ENCODE measurements at places on chromosomes 4 and X. TPM values are rescaled to one million over a fixed set of nuclear protein-coding genes. Genes with fewer than 3 reads are reported as not detected.

GRCh38 chr4:179415037-179415846 is 1973.0 kb upstream of the AGA start:
- no peak for DNase-seq

DNA sequence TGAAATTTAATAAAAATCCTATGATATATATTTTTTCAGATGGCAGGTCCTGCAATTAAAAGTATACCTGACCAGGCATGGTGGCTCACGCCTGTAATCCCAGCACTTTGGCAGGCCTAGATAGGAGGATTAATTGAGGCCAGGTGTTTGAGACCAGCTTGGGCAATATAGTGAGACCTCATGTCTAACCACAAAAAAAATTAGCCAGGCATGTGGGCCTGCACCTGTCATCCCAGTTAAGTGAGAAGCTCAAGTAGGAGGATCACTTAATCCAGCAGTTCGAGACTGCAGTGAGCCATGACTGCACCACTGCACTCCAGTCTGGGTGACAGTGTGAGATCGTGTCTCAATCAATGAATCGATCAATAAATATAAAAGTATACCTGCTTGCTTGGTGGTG is 2.5 kb downstream of the OCIAD2 start:
- no peak for DNase-seq

GRCh38 chrX:150856101-150856500 is 42.4 kb downstream of the CD99L2 start:
- DNase-seq: no peak

DNA sequence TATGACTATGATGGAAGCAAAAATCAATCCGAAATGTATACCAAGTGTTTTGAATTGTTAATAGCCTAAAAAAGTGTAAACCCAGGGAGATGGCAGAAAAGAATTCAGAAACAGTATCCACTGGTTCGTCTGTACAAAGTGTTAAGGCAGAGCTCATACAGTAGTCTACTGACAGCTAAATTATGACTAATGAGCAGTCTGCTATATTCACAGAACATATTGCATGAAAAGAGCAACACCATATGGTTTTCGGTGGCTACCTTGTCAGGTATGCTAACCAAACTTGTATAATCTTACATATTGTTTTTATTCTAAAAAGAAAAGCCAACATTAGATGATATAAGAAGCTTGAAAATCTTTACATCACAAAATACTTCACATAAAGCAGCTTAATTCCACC is 18.5 kb downstream of the EPHA5 start:
- no peak for DNase-seq

- no peak for DNase-seq
These were observed 48.9 kb upstream of the SPIN3 start for GRCh38 chrX:57044245-57044644.

DNA sequence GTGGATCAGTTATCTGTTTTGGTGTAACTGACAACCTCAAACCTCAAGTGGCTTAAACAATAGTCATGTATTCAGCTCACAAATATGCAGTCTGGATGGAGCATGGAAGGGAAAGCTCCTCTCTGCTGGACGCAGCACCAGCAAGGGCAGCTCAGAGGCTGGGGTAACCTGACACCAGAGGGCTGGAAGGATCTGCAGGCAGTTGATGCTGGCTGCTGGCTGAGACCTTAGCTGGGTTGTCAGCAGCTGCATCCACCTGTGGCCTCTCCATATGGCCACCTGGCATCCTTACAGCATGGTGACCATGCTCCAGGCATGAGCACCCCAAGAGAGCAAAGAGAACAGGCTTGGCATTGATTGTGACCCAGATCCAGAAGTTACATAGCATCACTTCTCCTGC is 46.7 kb downstream of the ENPP6 start:
- no peak for DNase-seq

DNA sequence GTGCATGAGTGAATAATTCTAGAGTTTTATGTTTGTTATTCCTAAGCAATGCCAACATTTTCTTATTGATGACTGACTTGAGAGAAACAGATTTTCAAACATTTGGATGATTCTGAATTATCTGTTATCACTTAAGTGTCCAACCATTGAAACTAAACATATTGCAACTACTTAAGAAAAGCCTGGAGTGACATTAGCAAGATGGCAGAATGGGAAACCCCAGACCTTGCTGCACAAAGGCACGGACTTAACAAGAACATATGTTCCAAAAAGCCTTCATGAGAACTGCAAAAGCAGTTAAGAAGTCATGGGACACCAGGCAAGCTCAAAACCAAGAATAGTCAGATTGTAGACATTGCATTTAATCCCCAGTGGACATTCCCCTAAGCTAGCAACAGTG is 215.1 kb downstream of the DCHS2 start:
- no peak for DNase-seq

- no peak for DNase-seq
These were observed 2.1 kb upstream of the VCX3B start for GRCh38 chrX:8462488-8462887.

GRCh38 chrX:154597221-154597620 is 12.3 kb downstream of the CTAG1A start:
- DNase-seq: no peak

- no peak for DNase-seq
These were observed 733.7 kb upstream of the CT83 start for GRCh38 chrX:117196481-117196880.

DNA sequence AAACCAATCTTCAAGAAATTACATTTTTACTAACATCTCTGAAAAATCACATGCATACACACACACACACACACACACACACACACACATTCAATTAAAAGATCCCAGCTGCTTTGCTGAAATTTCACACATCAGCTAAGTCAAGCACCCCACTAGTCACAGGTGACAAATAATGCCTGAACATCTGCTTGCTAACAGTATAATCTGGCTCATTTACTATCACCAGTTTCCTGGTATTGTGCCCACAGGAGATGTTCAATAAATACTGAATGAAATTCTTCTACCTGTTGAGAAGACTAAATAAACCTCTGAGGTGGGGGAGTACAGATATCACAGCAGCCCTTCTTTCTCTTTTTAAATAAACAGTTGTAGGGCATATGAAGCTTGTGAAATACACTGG is 994.0 kb downstream of the ARAP2 start:
- DNase-seq: no peak

GRCh38 chrX:106927023-106927422 is 6.8 kb downstream of the CLDN2 start:
- DNase-seq: no peak

DNA sequence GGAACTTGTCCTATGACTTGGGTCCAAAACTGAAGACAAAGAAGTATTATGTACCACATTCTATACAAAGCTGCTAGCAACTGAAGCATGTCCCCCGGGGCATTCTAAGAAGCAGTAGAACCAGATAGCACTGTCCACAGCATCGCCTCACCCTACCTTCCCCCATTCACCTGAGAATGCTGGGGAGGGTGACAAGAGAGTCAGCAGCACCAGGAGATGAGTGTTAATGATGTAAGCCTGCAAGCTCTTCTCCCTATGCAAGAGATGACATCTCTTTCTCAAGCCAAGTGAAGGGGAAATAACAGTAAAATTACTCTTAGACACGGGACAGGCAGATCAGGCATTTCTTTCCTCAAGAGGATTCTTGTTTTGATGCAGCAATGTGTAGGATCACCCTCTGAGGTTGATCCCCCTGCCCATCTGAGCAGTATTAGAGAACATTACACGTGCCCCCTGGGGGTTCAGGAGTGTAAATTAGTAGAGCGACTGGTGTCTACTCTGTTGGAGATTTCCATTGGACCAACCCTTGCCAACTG is 13.9 kb upstream of the TLR1 start:
- DNase-seq: no peak

- DNase-seq: no peak
These were observed 111.2 kb downstream of the QDPR start for GRCh38 chr4:17400686-17401085.

GRCh38 chr4:85864259-85865205 is 389.6 kb downstream of the ARHGAP24 start:
- DNase-seq: no peak

GRCh38 chr4:25368315-25368714 is 8.7 kb upstream of the ANAPC4 start:
- no peak for DNase-seq

The NLGN3 gene
- total RNA-seq: 3.6 TPM

The SYNPO2 gene
- total RNA-seq: 1,591 TPM

The CXCR3 gene
- total RNA-seq: not detected

The IL13RA1 gene
- 54.2 TPM for total RNA-seq

The PACRGL gene
- 18.6 TPM for total RNA-seq

The ATP10D gene
- total RNA-seq: 17.1 TPM

The BEX1 gene
- total RNA-seq: 8.9 TPM

The MBTPS2 gene
- 13.2 TPM for total RNA-seq

The TCP11X2 gene
- total RNA-seq: not detected

The ZMAT1 gene
- total RNA-seq: 7.9 TPM

The SUV39H1 gene
- total RNA-seq: 3.1 TPM
